Stimulated activated CD8-positive, alpha-beta memory T cell treated with anti-CD3 and anti-CD28 coated beads, Interleukin-12 subunit alpha, Interleukin-12 subunit beta, amount 100 ng/mL, for 4 hours (primary cell): ENCODE measurements at places on chromosomes 6 and 20.

DNA sequence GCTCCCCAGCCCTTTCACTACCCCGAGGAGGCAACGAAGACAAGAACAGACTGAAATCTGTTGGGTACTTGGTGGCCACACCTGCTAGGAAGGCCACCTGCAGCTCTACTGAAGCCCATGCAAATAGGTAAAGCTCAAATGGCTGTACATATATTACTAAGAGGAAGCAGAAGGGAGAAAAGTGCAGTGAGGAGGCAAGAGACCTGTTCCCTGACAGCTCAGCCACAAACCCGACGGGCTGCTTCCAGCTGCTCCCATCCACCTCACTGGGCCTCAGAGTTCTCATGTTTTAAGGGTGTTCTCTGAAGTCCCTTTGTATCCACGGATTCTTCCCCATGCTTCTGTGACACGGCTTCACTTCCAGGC is 24.6 kb downstream of the TRAM2 start:
- no peak for DNase-seq

DNA sequence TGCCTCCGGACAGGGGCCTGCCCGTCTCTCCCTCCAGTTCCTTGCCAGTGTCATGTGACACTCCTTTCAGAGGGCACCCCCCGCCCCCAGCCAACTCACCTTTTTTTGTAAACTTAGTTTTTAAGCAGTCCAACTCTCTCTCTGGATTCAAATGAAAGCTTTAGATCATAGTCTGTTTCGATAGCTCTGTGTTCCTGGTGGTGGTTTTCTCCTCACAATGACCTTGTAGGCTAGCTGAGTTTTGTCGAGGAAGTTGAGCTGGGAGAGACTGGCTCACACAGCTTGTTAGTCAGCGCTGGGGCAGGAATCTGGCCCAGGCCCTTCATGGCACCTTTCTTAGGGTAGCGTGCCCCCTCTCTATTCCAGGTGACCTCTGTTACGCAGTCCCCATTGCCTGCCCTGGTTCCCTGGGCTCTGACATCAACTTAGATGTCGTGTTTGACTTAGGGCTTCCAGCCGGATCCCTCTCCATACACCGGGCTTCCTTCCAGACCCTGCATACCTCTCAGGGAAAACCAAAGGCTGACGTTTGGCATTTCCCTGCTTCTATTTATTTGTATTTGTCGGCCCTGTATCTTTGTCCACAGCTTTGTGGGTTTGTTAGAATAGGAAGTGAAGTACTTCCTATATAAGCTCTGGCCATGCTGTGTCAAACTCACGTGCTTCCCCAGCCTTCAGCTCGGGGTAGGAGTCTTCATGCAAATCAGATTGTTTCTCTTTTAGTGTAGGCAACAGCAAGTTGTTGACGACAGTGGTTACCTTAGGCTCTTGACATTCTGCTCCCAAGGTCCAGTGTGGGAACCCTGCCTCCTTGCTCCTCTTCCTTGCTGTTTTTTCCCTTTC is 12.7 kb downstream of the IGF2R start:
- DNase-seq: peak; percentile 42

DNA sequence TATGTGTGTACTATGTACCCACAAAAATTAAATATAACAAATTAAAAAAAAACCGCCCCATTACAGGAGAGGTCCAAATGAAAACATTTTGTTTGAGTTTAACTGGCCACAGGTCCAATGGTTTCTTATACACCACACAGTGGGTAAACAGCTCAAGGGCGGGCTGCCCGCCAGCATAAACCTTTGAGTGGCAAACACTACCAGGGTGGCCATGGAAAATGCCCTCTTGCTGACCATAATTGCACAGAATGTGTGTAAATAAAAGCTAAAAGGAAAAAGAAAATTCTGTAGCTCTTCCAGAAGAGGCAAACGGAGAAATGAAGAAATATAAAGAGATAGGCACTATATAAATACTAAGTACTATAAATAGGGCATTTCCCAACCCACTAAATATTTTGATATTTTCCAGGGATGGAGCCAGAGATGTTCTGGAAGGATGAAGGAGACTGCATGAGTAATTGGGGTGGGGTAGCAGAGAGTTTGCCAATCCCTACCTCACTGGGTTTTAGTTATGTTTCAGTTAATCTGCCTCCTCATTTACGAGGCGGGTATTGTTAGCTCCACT is 1.1 kb upstream of the CDC5L start:
- DNase-seq: no peak

DNA sequence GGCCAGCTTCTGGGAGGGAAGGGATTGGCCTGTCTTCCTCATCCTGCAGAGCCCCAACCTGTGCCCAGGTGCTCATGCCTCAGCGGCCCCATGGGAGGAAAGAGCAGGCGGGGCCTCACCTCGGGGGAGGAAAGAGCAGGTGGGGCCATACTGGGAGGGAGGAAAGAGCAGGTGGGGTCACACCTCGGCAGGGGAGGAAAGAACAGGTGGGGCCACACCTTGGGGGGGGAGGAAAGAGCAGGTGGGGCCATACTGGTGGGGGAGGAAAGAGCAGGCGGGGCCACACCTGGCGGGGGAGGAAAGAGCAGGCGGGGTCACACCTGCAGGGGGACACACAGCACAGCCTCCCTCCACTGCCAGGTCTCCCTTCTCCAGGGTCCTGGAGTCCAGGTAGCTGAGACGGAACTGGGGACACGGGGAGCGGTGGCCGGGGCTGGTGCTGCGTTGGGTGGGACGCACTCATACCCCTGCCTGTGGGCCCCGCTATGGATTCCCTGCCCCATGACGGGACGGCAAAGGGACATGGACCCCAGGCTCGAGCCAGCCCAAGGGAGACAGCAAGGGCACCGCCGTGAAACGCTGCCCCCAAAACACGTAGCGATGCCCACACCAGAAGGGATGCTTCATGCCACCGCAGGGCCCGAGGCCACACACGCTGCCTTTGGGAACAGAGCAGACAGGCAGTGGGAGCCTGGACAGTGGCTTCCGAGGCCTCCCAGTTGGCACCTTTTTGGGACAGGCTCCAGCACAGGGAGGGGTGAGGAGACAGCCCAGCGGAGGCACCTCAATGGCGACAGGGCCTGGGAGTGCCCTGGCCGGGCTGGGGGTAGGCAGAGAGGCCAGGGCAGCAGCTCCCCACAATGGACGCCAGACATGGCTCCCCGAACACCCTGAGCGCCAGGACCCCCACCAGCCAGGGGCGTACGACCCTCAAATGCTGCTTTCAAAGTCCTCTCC is 43.3 kb upstream of the CHRNA4 start:
- no peak for DNase-seq

DNA sequence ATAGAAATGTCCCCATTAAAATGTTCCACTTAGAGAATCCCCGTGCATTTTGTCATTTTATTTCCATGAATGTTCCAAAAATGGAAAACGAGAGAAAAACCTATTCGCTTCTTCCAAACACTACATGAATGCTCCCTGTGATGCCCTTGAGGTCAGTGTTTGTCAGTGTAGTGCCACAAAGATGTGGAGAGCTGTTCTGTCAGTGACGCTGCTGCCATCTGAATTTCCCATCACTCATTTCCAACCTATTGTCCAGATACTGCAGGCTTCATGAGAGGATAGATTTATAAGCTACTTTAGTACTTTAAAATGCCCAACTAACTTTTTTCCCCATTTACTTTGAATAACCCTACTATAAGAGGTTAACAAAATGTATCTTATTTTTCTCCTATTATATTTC is 335.8 kb downstream of the CDKAL1 start:
- DNase-seq: no peak

GRCh38 chr6:36131511-36132245 is 1.4 kb downstream of the MAPK13 start:
- no peak for DNase-seq

GRCh38 chr20:8318965-8319625 is 187.0 kb downstream of the PLCB1 start:
- no peak for DNase-seq

- DNase-seq: no peak
Measured at GRCh38 chr20:54362283-54362682, 113.1 kb upstream of the DOK5 start.

DNA sequence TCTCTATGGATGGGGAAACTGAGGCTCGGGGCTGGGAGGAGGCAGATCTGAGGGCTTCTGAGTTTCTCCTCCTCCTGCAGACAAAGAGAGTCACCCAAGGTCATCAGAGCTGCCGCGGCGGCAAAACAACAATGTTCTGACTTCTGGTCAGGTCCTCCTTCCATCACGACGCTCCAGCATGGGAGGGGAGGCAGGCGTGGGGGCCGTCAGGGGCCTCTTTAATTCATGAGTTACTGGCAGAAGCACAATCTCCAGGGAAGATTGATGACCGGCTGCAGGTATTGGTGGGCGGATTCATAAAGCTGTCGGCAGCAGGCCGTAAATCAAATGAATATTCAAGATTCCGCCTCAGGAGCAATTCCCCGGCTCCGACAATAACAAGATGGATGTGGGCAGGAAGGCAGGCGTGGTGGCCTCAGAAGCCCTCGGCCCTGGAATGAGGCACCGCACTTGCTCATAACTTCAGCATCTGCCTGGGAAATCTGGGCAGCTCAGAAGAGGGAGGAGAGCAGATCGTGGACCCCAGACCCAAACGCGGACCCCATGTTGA is 19.1 kb downstream of the PCK1 start:
- DNase-seq: no peak
